ENCODE measurements at places on chromosomes 6 and 20.

DNA sequence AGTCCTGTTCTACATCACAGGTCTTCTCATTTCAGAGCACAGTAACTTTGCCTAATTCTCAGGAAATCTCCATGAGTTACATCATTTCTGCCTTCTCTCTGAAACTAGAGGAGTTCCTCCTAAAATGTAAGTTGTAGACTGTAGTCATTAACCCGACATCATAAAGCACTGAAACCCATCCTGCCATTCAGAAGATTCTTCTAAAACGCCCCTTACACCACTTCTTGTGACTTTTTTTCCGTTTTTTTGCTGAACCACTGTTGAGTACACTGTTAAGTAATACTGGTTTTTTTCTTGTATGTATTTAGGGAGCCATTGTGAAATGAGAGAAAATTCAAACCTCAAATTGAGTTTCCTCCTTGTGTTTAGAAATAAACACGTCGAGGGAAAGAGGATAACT, 117.3 kb downstream of the MAP3K4 start:
- DNase-seq = no peak

GRCh38 chr20:19419396-19419795, 207.0 kb downstream of the SLC24A3 start:
- DNase-seq = no peak

- DNase-seq = peak; percentile 11
These were observed 4.3 kb downstream of the PPP1R11 start for GRCh38 chr6:30071081-30071818.

GRCh38 chr20:57777911-57778310, 68.1 kb upstream of the PMEPA1 start:
- no peak for DNase-seq

DNA sequence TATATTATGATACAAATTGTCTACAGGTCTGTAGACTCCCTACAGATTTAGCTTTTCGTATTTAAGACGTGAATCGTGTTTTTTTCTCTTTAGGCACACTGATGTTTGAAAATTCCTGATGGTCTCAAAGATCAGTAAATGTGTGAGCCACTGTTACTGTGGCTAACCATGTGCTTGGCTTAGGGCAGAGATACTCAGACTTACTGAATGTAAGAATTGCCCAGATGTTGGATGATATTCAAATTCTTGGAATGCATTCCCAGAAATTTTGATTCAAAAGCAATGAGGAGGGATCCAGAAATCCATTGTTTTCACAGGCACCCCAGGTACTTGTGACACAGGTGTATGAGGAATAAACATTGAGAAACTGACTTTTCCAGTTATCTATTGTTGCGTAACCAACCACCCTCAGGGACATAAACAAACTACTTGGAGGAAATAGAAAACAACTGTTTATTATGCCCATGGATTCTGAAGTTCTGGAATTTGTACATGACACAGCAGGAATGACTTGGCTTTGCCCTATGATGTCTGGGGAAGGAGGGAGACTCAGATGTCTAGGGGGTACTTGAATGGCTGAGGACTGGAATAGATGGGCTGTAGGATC, 339.6 kb upstream of the CITED2 start:
- no peak for DNase-seq

- DNase-seq = no peak
These were observed 109.9 kb downstream of the CD2AP start for GRCh38 chr6:47587493-47587892.

GRCh38 chr20:16216227-16216913, 356.9 kb downstream of the KIF16B start:
- no peak for DNase-seq

GRCh38 chr20:57835588-57836455, 126.0 kb upstream of the PMEPA1 start:
- no peak for DNase-seq

DNA sequence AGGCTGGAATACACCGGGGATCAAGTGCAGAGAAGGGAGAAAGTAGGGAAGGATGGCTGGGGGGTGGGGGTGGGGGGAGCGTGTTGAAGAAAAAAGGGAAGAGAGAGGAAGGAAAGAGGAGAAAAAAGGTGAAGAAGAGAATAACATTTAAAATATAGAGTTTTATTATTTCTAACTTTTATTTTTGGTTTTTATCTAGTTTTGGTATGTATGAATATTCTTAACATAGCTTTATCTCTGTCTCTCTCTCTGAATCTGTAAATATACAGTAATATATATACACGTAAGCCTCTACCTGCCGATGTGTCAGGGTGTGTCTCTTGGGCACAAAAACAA, 30.0 kb downstream of the HLA-F start:
- DNase-seq = no peak

DNA sequence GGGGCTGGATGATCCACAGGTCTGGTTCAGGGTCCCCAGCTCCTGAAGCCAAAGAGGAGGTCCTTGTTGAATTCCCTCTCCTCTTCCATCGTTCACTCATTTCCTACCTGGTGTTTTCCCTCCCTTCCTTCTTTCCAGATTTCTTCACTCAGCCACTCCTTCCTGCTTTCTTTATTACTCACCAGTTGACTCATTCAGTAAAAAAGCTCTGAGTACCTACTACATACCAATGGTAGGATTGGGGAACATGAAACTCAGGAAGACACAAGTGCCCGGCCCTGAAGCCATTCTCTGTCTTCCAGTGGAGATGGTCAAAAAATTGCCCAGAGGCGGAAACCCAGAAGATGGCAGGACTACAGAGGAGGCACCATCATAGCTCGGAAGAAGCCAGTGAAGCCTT, 11.9 kb upstream of the NSFL1C start:
- DNase-seq = no peak

DNA sequence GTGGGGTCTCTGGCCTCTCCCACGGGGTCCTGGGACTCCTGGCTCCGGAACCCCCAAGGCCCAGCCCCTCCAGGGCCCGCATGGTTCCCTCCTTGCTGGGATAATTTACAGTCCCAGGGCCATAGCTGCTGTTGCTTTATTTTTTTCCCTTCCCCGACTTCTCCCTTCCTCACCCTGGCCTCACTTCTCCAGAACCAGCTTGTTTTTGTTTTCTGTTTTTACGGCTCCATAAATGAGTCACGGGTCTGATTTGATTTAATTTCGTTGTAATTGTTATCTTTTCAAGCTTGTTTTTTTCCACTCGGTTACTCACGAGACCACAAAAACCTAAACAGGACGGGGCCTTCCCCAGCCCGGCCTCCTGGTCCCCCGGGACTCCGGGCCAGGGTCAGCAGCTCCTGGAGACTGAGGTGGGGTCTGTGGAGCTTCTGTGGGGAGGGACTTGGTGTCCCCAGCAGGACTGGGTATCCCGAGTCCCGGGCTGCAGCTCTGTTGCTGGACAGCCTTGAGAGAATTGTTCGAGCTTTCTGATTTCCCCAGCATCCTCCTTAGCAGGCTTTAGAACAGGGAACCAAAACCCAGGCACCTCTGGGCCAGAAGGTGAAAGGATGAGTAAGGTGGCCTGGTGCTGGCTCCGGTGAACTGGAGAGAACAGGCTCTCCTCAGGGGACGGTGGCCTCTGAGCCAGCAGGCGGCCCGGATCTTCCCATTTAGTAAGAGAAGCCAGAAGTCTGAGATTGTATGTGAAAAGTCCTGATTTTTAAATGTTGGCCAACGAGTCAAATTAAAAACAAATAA, 94.9 kb downstream of the CEBPB start:
- DNase-seq = no peak

DNA sequence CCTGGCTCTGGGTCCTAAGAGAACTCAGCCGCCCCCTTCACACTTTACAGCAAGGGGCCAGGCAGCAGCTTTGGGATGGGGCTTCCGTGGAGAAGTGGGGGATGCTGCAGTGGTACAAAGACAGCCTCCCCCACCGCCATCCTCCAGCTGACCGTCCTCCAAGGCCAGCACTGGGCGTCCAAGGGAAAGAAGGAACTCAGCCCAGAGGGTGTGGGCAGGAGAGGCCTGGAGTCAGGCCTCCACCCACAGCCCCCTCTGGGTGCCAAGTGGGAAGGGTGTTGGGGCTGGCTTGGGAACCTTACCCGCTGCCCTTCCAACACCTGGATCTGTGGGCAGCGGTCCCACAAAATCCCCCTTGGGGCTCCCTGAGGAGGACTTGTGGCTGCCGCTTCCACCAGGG, 13.1 kb downstream of the STMN3 start:
- DNase-seq = no peak

DNA sequence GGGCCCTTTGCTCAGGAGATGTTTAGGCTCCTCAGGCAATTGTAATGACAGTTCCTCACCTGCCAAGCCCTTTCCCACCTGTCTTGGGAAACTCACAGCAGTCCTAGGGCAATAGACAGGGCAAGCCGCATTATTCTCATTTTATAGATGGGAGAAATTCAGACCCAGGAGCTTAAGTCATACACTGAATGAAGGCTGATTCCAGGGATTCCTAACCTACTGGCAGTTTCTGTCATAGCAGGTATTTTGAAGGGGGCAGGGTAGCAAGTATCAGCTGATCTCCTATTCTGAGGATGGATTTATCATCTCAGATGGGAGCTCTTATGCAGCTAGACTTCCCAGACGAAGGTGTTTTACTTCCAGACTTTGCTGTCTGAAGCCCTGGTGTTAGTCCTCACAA, 61.4 kb upstream of the MYL9 start:
- no peak for DNase-seq

DNA sequence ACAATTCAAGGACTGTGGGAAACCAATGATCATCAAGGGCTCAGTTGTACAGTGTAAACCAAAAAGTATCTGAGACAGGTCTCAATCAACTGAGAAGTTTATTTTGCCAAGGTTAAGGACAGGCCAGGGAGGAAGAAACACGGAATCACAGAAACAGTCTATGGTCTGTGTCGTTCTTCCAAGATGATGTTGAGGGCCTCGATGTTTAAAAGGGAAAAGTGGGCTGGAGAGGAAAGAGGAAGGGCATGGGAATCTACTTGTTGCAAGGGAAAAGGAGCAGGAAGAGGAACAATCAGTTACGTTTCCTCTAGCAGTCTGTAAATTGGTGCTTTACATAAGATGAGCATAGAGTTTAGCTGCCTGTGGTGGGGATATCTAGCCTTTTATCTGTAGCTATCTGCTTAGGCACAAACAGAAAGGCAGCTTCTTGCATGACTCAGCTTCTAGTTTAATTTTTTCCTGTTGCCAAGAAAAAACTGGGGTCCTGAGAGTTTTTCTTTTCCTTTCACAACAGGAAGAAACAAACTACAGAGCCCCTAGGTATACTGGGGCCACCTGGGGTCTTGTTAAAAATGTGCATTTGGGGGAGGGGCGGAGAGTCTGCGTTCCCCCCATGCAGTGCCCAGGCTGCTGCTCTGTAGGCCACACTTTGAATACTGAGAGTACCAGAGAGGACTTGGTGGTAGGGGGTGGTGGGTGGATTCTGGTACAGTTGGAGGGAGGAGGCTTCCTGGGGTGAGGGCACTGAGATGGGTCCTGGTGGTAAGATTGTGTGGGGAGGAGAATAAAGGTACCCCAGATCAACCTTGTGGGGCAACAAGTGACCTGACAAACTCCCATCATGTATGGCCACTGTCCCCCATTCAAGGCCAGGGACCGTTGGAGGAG, 35.3 kb upstream of the EZR start:
- no peak for DNase-seq

GRCh38 chr6:107823047-107823557, 1.0 kb downstream of the SCML4 start:
- DNase-seq = peak; percentile 60

- no peak for DNase-seq
These were observed 1.3 kb upstream of the KCNQ2 start for GRCh38 chr20:63473555-63474449.

DNA sequence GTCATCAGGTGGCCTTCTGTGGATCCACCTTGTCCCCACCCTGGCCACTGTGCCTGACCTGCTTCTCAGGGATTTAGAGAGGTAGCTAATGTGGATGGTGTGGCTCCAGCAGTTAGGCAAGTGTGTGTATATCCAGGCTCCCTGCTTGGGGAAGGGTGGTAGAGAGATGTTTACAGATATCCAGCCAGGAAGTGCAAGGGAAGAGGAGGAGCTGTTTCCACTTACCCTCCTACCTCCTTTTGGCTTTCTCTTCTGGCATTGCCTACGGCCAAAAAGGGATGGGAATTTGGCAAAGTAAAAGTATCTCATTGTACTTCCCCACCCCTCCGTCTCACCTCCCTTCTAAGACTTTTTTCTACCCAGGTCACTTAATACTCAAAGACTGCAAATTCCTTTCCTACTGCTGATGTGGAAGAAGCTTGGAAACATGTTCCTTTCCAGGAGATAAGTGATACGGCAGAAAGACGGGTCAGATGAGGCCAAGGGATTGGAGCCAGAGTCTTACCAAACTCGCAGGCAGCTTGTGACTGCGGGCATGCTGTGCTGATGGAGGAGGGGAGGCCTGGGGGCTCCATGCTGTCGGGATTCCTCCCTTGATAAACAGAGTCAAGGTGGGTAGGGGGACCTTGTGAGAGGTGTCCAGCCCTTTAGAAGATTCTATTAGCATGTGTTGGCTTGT, 253.4 kb downstream of the PRL start:
- no peak for DNase-seq

DNA sequence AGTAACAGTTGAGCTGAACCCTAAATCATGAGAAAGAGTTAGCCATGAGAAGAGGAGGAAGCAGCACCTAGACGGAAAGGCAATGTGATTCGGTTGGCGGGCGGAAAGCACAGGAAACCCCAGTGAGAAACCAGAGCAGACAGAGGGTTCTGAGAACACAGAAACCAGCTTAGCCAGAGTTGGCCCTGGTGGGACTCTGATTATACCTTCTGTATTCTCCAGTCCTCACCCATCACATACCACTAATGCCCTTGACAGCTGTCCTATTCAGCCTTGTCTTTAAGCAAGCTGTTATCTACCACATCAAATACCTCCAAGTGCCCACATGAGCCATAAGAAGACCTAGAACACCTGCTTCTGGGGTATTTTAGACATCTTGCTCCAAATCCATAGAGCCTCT, 58.9 kb upstream of the LRRC1 start:
- peak; percentile 10 for DNase-seq
